ENCODE measurements at places on chromosomes 16 and 17.

DNA sequence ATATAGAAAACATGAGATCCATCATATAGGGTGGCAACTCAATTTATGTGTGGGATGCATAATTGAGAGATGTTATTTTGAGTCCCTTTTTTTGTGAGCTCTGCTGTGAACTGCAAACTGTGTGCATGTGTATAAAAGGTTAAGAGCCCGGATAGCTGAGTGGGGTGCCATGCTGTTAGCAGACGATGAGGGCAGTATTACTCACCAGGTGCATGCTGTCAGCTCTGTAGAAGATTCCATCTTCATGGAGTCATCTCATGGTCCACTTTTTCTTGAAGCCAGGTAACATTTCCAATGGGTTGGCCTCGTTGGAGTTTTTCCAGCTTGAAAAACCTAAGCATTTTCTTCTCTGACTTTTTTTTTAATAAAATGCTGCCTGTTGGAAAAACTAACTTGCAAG, 43.0 kb upstream of the RHBDL3 start:
- DNase-seq, result no peak

DNA sequence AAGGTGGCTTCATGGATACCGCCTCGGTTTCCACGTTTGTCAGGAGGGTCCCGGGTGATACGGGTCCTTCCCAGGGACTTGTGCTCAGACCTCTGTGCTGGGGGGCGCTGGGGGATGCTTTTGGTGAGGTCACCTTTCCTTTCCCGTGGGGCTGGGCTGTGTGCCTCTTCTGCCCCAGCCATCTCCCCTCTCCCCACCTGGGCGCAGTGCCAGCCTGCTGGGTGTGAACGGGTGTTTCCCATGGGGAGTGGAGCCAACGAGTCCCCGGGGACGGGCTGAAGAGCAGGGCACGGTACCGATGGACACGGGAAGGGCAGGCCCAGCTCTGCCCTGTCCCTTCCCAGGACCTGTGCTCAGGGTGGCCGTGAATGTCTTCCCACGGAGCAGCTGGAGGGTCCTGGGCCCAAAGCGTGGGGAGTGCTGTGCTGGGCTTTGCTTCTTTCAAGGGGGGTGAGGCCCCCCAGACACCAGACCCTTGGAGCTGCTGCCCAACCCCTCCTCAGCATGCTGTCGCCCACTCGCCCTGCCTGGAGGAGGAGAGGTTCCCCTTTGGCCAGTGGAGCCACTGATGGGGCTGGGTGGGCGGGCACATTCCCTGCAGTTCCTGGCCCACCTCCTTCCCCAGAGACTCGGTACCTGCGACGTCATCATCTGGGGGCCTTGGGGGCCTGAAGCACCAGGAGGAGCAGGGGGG, 15.5 kb downstream of the TELO2 start:
- DNase-seq, result no peak

DNA sequence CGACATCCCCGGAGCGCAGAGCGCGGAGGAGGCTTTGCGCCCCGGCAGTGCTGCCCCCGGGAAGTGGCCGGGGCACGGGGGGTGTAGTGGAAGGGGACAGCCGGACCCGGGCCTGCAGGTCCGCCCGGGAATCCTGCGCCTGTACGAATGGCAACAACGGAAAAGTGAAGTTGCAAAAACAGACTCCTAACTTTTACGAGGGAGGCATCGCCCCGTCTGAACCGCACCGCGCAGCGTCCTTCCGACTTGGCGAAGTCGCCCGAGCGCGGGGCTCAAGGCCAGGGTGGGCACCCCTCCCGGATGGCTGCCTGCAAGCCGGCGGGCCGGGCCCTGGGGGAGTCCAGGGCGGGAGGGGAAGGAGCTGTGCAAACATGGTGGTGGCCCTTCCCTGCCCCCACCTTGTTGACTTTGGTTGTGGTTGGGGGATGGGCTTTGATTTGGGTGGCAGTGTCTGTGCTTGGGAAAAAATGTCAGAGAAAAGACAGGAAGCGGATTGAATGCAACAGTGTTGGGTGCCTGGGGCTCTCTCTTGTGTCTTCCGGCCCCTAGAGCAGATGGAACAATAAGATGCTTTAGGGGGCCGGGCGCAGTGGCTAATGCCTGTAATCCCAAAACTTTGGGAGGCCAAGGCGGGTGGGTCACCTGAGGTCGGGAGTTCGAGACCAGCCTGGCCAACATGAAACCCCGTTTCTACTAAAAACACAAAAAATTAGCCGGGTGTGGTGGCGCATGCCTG, 675 bp downstream of the RNF213 start:
- peak; percentile 58 for DNase-seq

- DNase-seq, result no peak
These were observed 9.8 kb downstream of the MPHOSPH6 start for GRCh38 chr16:82160226-82160625.

- no peak for DNase-seq
These were observed 3.9 kb downstream of the TAF1C start for GRCh38 chr16:84182680-84183571.

- peak; percentile 62 for DNase-seq
These were observed 6.6 kb downstream of the WFIKKN2 start for GRCh38 chr17:50841949-50842354.

GRCh38 chr17:59355030-59355701, 23.7 kb downstream of the YPEL2 start:
- DNase-seq, result no peak

- no peak for DNase-seq
These were observed 252.2 kb downstream of the CPPED1 start for GRCh38 chr16:12551530-12551929.

DNA sequence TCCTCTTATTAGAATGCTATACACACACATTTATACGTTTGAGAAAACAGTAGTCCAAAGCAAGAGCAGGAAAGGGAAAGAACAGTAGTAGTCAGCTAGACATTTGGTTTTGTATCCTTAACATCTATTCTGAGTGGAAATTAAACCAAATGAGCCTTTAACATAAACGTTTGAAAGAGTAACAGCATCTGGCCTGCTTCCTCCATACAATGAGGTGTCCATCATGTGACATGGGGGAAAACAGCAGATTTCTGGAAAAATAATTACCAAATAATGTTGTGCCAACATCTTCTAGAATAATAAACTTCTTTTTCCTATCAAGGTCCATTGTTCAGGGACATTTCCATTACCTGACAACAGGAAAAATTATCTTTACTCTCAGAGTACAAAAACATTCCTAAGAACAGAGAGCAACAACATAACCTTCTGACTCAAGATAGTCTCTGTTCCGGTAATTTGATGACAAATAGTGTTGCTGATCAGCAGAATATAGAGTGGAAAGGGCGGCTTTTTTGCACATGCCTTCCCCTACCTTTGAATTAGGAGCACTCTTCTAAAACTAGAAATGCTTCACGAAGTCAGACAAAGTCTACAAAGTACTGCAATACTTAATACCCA, 20.2 kb downstream of the CYTH1 start:
- DNase-seq, result no peak

GRCh38 chr17:81519284-81520020, 6.9 kb upstream of the ACTG1 start:
- DNase-seq, result no peak

- no peak for DNase-seq
These were observed 144.9 kb downstream of the PARN start for GRCh38 chr16:14485121-14485551.

- no peak for DNase-seq
These were observed 27.9 kb upstream of the PMFBP1 start for GRCh38 chr16:72199761-72200337.

GRCh38 chr16:57694725-57695679, at the start of gene DRC7:
TSS of gene DRC7 (plus strand) at chr16:57694806. CDS start at chr16:57697950, 3,144 bp downstream.
- DNase-seq, result no peak

DNA sequence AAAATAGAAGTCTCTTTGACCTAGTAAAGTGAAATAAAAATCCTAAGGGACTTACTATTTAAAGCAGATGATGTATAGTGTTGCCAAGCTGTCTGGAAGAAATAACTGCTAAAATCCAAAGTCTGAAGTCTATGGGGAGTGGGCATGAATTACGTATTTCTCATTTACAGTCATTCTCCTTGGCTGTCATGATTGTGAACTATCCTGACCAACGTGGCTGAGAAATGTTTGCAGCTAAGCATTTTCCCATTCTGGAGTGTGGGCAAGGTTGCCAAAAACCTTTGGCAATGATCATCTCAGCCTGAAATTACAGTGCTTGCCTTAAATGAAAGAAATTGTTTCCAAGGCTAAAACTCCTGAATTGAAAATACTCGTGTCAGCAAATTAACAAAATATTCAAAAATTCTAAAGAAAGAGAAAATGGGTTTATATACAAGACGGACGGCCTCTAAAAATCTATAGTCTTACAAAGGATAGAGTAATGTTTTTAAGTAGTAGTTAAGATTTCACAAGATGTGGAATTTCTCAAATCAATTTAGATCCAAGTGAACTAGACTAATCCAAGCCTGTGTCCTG, 77.0 kb downstream of the CACNG1 start:
- DNase-seq, result peak; percentile 89

DNA sequence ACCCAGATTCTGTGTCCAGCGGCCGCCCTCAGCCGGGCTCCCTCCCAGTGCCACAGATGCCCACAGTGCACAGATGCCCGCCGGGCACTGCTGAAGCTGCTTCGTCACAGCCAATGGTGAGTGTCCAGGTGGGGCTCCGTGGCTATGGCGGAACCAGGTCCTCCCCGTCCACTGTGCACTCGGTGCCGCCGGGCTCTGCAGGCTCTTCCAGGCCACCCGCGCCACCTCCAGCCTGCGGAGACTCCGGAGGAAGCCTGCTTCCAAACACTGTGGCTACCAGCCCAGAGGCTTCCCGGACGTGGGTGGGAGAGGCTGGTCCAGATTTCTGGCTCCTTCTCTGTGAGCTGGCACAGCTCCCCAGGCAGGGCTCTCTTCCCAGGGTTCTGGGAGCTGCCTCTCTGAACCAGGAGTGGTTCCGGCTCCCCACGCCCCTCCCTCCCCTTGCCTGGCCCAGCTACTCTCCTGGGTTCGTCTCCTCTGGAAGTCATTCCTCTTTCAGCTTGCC, 2.8 kb upstream of the PYCR1 start:
- DNase-seq, result no peak

- no peak for DNase-seq
These were observed 12.4 kb upstream of the GP2 start for GRCh38 chr16:20339744-20340143.

DNA sequence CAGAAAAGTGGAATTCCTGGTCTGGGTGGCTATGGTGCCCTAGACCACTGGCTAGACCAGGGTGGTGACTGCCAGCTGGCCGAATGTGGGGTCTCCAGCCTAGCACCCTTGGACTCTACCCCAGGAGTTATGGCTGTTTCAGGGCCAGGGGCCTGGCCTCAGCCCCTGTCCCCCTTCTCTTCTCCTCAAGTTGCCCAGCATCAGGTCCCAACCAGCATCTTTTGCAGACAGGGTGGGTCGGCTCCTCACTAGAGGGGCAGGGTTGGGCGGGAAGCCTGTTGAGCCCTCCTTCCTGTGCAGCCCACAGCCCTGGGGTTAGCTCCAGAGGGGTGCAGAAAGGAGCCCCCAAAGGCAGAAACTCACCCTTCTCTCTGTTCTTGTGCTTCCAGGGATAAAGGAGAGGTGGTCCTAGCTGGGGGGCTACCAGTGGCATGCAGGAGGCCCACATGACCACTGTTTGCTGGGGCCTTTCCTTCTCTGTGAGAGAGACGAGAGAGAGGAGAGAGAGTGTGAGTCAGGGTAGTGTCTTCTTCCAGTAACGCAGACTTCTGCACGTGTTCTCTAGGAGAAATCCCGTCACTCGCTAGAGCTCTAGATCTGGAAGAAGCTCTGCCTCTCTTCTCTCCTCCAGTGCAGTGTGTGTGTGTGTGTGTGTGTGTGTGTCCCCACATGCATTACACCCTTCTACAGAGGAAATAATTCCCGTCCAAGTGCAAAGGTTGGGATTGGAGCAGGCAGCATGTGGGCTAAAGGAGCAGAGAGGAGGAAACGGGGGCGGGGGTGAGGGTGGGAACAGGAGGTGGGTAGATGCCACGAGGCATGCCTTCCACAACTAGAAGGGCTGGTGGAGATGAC, 209.4 kb downstream of the SEC14L1 start:
- DNase-seq, result peak; percentile 73

DNA sequence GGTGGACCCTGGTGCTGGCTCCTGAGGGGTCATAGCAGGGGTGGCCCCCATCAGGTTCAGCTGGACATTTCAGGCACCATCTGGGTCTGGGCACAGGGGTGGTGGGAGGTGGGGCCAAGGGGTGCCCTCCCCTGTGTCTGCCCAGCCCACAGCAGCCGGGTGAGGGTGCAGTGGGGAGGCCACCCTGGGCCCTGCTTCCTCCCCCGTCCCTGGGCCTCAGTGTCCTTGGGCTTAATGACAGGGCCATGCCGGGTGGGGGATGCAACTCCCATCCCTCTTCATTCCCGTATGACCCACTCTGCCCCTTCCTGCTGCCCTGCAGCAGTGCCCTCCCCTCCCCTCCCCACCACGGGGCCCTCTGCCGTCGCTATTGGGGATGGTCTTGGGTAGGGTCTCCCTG, 10.7 kb downstream of the CPNE7 start:
- DNase-seq, result no peak

DNA sequence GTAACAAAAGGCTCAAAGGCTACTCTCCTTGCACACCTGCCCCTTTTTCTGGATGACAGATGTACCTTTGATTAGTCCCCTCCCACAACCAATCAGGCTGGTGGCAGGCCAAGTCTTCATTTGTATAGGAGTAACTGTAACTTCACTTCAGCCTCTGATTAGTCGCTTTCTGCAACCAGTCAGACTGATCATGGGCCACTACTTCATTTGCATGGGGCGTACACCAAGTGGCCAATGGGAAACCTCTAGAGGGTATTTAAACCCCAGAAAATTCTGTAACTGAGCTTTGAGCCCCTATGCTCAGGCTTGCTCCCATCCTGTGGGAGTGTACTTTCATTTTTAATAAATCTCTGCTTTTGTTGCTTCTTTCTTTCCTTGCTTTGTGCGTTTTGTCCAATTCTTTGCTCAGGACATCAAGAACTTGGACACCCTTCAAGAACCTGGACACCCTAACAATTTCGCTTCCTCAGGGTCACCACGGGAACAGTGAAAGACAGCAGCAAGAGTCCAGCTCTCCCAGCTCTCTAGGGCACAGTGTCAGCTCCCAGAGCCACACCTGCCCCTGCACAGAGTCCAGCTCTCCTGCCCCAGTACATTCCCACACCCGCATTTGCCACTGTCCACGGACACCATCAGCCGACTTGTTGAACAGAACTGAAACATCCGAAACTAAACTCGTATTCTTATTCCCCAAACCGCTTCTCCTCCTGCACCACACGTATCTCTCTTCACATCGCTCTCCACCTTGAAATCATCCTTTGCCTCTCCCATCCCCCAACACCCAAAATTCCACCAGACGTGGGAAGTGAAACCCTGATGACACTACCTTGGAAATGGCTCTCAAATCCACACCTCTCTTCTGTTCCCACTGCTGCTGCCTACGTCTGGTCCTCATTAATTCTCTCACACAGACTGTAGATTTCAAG, 53.4 kb downstream of the ABCC12 start:
- no peak for DNase-seq

DNA sequence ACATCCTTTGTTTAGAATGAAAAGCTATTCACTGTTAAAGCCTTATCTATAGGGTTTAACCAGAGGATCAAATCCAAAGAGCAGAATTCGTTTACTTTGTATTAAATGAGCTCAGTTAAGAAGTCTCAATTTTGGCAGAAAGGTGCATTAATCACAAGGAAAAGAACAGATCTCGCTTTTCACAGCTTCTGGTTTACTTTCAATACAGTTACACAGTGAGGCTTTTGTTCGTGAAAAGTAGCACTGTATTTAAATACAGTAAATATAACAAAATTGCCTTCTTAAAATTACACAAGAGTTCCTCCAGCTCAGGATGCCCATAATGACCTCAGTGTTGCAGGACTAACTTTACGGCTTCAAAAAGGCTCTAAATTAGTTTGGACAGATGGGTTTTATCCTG, 669.1 kb upstream of the SALL1 start:
- DNase-seq, result no peak

GRCh38 chr16:86555704-86556075, 655 bp upstream of the MTHFSD start:
- DNase-seq, result no peak

- no peak for DNase-seq
These were observed 20.4 kb upstream of the PHB1 start for GRCh38 chr17:49434821-49435670.

Data from skin of body (tissue), 3 donors.